ENCODE measurements at places on chromosomes 6 and 20.

DNA sequence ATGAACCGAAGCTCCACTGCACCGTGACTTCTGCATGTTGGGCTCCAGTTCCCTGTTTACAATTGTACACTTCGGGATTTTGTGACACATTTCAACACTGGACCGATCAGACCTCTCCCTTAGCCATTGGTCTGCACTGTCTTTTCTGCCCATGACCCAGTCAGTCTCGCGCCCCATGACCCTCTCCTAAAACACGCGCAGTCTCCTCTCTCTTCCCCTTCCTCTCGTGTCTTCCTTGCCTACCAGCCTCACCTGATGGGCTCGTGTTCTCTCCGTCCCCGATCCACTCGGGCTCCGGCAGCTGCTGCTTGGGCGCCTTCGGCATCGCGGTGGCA, 535 bp upstream of the ABCF1 start:
- DNase-seq: no peak

GRCh38 chr6:142693441-142693840, 251.5 kb downstream of the HIVEP2 start:
- DNase-seq: no peak

- DNase-seq: no peak
These were observed 164.5 kb upstream of the RIPOR2 start for GRCh38 chr6:25100288-25100687.

GRCh38 chr6:33834401-33835392, 30.9 kb upstream of the MLN start:
- no peak for DNase-seq

GRCh38 chr20:47788741-47789080, 3.4 kb upstream of the SULF2 start:
- DNase-seq: no peak

- DNase-seq: no peak
These were observed 116.2 kb downstream of the RWDD2A start for GRCh38 chr6:83309344-83309743.

GRCh38 chr6:100658486-100658885, 193.8 kb upstream of the SIM1 start:
- DNase-seq: no peak

DNA sequence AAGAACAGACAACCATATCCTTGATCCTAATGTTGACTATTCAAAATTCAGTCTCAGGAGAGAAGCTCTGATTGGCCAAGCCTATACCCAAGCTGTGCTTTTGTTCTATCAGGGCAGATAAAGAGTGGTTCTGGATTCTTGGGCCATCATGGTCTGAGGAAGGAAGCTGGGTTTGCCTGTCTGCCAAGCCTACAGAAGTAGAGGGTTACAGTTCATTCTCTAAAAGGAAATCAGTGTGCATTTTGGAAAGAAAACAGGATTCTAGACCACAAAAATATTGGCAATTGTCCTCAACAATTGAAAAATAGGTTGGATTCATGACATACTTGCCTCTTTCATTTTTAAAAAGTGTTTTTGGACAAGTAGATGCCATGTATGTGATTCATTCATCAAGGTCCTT, 145.4 kb upstream of the BMP2 start:
- DNase-seq: no peak

- no peak for DNase-seq
These were observed 286.0 kb downstream of the FOXC1 start for GRCh38 chr6:1895721-1896120.

- no peak for DNase-seq
These were observed 42.6 kb downstream of the KIAA1755 start for GRCh38 chr20:38217791-38218565.

DNA sequence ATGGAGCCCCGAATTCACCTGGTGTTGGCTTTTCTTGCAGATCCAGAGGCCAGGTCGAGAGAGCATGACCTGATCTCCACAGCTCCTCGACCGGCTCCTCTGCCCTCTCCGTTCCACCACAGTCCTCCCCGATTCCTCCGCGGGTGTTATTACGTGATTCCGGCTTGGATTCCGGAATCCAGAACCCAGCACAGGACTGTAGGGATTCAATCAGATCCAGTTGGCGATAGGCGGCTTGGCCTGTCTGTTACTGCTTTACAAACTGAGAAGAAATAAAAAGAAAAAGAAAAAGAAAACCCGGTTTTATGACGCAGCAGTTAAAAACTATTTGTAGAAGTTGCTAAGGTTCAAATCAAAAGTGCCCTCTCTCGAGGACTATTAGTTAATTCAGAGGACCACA, 222.7 kb downstream of the EYA2 start:
- DNase-seq: no peak

GRCh38 chr6:116254297-116255056, 602 bp upstream of the TSPYL4 start:
- DNase-seq: no peak

DNA sequence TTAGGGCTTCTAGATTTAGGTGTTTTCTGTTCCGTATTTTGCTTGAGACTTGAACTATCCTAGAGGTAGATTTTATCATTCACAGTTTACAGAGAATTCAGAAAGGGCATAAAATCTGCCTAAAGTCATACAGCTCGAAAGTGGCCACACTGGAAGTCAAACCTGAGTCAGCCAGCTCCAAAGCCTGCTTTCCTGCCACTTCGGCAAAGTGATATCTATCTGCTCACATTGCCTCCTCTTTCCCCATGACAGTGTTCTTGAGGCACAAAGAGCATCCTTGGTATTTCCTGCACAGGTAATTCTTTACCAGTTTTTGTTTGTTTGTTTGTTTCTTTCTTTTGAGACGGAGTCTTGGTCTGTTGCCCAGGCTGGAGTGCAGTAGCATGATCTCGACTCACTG, 19.4 kb upstream of the SCUBE3 start:
- no peak for DNase-seq

GRCh38 chr20:21182832-21183563, 57.1 kb downstream of the KIZ start:
- DNase-seq: no peak

DNA sequence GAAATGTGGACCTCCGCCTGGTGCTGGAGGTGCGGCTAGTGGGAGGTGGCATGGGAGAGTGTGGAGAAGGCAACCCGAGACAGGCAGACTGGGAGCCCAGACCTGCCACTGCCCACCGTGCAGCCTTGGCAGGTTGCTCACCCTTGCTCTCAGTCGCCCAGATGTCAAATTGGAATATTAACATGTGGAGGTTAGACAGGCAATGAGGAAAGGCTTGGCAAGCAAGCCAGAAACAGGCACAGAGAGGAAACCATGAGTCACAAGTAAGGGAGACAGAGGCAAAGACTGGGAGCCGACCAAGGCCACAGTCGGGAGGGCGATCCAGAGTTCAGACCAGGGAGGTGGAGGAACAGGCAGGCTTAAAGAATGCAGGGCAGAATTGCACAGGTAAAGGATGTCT, 178.2 kb downstream of the FOXC1 start:
- DNase-seq: no peak

DNA sequence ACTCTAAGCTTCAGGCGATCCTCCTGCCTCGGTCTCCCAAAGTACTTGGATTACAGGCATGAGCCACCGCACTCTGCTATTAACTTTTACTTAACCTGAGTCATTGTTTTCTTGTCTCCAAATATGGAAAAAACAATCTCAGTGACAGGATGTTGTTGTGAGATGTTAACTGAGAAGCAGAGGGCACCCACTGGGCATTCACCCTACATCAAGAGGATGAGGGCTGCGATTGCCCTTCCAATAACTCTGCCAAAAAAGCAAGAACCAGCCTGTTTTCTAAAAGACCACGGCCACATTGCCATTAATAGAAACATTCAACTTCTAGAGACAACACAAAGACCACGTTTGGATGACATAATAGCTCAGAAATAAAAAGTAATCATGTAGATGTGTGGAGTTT, 107.6 kb upstream of the SGK1 start:
- DNase-seq: peak; percentile 63

DNA sequence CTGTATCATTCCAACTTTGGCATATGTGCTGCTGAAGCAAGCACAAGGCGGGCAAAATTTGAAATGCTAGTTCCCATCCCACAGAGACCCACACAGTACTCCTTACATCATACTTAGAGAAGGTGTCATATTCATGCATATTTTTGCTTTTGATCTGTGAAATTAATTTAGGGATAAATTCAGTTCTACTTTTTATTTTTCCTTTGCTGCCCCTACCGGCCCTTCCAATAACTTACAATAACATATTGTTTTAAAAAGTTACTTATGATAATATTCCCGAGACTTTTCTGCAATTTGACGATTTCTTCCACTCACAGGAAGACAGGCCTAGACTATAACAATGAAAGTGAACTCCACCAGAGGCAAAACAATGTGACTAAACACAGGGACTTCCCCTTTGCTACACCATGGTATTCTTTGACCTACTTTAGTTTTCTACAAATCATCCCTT, 35.0 kb downstream of the SESN1 start:
- DNase-seq: no peak
